SHP77 (cell line): ENCODE measurements at places on chromosomes 2 and 18.

DNA sequence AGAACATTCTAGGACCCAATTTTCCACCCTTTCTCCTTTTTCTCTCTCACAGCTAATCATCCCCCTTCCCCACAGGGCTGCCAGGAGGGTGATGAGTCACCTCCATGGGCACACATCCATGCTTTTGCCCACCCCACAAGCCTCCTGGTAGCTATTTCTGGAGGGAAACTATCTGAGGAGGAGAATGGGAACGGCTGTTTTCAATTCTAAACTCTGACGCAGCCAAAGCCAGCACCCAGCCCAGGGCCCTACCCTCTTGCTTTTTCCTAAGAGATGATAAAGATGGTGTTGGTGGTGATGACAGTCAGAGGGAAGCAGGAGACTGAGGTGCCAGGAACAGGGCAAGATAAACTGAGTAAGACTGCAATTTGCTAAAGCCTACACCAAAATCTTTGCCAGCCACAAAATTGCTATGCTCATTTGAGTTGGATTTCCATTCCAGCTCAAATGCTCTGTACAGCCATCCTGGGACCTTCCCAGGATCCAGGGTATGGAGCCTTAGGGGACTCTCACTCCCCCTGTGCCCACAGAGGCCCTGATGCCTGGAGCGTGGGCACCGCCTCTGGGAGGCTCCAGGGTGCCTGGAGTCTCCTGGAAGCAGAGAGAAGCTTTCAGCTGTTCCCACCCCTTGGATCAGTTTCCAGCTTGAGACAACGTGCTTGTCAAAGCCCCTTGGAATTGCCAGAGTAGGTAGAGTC, 62.0 kb upstream of the FZD7 start:
- DNase-seq: no peak

DNA sequence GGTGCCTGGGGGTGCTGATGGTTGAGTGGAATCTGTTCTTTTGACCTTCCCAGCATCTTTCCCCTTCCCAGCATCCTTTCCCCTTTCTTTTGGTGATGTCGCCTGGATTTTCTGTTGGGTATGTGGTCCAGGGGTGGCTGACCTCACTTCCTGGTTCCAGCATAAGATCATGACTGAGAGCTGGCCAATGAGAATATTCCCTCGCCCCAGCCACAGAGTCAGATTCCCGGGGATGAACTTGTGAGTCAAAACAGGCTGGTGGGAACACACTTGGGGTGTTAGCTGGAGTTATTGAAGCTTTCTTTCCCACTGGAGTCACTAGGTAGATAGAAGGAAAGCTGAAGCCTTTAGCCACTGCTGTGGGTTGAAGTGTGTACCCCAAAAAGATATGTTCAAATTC, 28.0 kb upstream of the FOSL2 start:
- DNase-seq: no peak

DNA sequence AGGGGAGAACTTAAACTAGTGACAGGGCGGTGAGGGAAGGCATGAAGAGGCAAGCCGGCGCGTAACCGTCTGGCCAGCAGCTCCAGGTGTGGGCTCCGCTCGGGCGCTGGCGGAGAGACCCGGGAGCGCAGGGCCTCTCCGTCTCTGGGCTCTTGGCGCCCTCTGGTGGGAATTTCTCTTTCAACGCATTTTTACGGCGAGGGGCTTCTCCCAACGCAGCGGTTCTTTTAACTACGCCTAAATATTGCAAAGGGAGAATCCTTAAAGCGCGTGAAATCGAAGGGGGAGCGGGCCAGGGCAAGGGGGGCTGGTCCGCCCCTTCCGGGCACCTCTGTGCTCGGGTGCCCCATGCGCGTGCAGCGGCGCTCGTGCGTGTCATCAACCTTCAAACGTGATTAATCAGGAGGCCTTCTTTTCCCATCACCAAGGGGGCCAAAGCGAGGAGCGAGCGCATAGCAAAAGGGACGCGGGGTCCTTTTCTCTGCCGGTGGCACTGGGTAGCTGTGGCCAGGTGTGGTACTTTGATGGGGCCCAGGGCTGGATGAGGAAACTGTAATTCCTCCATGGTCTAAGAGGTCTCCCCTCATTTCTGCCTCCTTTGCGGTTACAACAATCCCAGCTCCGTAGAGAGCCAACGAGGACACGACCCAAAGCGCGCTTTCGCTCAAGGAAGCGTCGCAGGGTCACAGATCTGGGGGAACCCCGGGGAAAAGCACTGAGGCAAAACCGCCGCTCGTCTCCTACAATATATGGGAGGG, 762 bp upstream of the GAD1 start:
- peak; percentile 61 for DNase-seq

DNA sequence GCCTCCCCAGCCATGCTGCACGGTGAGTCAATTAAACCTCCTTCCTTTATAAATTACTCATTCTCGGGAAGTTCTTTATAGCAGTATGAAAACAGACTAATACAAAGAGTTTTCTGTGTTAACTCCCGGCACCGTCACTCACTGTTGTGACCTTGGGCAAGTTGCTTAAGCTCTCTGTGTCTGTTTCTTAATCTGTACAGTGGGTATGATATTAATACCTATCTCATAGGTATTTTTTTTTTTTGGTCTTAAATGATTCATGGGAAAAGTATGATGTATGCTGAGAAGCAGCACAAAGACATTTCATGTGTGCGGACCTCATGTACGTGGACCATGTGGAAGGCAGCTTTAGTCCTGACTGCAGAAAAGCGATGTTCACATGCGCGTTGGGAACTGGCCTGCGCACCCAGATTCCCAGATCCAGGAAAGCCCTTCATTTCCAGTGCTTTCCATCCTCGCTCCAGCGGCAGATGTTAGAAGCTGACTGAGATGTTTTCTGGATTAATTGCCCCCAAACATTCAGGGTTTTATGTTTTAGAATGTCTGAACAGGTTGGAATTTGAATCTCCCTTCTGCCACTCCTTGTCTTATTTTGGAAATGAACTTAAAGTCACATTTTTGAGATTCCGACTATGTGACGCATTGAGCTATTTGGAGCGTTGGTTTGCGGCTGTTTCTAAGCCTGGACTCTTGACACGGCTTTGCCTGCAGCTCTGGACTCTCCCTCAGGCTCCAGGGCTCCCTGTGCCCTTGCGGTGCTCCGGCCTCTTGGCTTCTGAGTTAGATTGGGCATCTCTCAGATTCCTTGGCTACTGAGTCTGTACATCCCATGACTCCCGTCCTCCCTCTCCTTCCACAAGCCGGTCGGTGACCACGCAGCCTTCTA, 61.4 kb downstream of the SLC4A3 start:
- no peak for DNase-seq

- DNase-seq: no peak
These were observed 29.7 kb upstream of the CHST9 start for GRCh38 chr18:27214831-27215230.
